ENCODE measurements at places on chromosomes 3 and 15.

- no peak for DNase-seq
Measured at GRCh38 chr3:169666376-169667165, 3.1 kb upstream of the MECOM start.

DNA sequence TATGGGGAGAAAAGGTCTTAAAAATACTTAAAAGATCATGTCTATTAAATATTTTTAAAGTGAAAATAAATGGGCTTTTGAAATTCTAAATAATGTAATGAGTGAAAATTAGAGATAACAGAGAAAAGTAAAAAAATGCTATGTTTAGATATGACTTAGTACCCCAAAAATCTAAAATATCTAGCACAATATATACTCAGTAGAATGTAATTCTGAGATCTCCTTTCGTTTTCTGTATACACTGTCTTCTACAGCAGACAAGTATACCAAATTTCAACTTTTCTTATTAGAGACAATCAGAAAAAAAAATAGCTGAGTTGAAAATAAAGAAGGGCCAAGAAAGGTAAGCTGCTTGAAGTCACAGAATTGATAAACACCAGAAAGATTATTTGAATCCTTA, 140.8 kb downstream of the ADAM10 start:
- no peak for DNase-seq

GRCh38 chr3:127690106-127690505, 17.4 kb downstream of the ABTB1 start:
- DNase-seq: no peak

DNA sequence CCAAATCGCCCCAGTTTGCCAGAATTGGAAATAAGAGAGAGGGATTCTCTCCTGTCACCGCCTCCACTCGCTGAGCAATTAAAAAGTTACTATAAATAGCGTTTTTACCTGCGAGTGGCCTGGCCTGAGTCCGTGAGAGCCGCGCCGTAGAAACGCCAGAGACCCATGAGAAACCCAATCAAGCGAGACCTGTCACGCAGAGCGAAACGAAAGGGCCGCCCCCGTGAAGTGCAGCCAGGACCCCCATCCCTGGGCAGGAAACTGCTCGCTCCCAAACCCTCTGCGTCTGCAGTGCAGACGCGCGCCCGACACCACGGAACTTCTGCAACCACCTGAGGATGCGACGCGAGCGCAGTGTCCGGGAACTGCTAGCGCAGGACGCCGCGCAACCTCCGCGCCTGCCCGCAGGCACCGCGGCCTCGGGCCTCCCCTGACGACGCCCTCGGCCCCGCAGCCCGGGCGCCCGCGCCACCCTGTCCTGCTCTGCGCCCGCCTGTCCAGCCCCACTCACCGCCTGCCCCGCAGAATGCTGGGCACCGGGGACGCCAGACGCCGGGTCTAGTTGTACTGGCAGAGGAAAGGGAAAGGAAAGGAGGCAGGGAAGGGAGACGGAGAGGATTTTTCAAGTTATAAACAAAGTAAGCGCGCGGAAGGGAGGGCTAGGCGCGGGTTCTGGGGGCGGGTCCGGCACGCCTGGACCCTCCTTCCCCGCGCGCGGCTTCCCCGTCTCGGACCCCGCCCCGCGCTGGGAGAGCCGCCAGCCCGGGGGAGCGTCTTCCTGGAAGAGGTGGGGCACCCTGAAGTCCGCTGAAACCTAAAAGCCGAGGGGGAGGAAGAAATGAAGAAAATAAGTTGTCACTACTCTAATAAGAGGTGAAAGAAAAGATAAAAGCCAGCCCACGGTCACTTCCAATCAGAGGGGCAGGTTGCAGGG, at the start of gene PLSCR4:
TSS of gene PLSCR4 (minus strand) at position 657 of the 934 bp plus-strand sequence. CDS start 29,034 bp downstream, outside the sequence.
- no peak for DNase-seq

- DNase-seq: no peak
Measured at GRCh38 chr15:71089801-71090200, 25.5 kb upstream of the THSD4 start.

DNA sequence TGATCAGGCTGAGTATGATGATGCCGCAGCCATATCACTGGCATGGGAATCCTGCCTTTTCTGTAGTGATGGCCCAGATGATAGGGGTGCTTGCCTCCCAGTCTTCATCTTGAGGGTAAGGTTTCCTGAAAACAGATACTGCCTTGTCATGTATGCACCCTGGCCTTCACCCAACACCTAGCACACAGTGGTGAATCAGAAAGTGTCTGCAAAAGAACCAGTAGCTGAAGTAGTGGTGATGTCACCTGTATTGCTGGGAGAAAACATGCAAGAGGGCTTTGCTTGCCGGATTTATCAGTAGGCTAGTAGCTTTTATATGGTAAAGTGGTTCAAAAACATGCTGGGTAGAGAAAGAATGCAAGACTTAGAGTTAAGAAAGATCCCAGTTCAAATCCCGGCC, 419.8 kb upstream of the WNT5A start:
- no peak for DNase-seq

GRCh38 chr15:67884514-67885174, 44.8 kb upstream of the RNU6-1 start:
- peak; percentile 60 for DNase-seq

DNA sequence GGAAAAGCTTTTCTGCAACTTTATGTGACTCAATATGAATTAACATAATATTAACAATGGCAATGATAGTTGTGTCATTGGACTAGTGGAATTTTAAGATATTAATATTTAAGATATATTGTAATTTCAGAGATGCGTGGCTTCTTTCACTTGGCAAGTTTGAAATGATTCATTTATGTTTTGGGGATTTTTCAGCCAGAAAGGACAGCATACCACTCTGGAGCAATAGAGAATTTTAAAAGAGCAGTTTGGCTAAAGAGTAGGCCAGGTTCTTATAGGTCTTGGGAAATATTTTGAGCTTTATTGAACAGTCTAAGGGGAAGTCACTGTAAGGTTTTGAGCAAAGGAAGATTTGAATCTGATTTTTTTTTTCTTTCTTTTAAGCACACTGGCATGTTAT, 16.5 kb downstream of the GMPS start:
- no peak for DNase-seq

DNA sequence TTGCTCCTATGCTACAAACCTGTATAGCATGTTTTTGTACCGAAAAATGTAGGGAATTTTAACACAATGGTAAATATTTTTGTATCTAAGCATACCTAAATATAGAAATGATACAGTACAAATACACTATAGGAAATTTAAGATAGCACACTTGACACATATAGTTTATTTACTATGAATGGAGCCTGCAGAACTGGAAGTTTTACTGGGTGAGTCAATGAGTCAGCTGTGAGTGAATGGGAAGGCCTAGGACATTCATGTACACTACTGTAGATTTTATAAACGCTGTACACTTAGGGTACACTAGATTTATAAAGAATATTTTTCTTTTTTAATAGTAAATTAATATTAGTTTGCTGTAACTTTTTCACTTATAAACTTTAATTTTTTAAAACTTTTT, 707.7 kb upstream of the EPHA6 start:
- no peak for DNase-seq

DNA sequence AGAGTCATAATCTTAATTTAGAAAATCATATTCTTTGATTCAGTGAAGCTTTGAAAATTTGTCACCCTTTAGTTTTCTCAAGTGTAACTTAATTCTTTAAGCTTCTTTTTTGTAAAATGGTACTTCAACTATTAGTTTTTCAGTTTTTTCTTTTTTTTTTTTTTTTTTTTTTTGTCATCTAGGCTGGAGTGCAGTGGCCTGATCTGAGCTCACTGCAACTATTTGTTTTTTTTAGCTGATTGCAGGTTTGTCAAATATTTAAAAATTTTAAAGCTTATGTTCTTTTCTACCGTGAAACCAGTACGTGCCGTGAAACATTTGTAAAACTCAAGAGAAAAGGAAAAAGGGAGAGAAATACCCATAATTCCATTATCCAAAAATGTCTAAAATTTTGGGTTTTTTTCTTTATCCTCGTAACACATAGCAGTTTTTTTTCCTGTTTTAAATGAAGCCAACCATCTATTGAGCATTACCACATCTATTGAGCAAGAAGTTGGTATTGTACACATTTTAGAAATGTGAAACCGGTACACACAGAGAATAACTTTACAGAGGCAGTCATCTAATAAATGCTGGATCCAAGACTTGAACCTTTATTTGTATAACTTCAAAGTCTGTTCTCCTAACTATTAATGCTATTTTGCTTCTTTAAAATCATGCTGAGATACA, 25.7 kb downstream of the ECT2 start:
- no peak for DNase-seq

GRCh38 chr3:171481011-171481410, 20.8 kb upstream of the TNIK start:
- no peak for DNase-seq

DNA sequence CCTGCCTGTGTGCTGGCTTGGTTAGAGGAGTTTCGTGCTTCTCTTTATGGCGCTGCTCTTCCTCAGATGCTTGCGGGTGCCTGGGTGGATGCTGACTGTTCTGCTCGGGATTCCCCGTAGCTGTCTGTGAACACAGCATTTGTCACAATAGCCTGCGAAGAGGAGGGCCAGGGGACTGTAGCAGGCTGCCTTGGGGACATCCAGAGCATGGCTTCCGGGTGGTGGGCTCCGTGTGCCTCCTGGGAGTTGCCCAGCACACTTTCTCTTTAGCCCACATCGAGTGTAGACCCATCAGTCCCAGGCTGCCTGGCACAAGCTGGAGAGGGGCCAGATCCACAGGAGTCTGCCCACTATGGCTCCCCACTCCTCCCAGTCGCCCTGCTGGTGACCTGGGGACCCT, 22.4 kb downstream of the LRRK1 start:
- DNase-seq: no peak

- DNase-seq: no peak
Measured at GRCh38 chr3:42827654-42828053, 18.4 kb downstream of the ACKR2 start.

- peak; percentile 52 for DNase-seq
Measured at GRCh38 chr3:101069901-101070798, 76.9 kb upstream of the ABI3BP start.

DNA sequence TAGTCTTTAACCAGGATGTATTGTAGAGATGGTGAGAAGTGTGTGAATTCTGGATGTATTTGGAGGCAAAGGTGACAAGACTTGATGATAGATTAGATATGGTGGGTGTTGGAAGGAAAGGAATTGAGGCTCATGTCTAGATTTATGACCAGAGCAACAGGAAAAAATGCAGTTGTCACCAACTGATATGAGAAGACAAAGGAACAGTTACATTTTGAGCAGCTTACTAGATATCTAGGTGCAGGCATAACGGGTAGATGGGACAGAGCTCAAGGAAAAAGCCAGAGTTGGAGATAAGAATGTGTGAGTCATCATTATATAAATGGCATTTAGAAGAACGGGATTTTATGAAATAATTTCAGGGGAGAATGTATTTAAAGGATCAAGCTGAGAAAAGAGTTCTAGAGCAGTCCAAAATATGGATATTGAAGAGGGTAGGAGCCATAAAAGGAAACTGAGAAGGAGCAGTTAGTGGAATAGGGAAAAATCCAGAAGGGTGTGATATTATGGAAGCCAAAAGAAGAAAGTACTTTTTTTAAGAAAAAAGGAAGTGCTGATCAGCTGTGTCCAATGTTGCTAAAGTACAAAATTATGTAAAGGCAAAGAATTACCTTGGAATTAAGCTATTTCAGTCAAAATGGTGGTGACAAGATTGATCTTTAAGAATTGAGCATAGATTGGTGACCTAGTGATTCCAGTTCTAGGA, 262.5 kb downstream of the CGGBP1 start:
- DNase-seq: no peak

DNA sequence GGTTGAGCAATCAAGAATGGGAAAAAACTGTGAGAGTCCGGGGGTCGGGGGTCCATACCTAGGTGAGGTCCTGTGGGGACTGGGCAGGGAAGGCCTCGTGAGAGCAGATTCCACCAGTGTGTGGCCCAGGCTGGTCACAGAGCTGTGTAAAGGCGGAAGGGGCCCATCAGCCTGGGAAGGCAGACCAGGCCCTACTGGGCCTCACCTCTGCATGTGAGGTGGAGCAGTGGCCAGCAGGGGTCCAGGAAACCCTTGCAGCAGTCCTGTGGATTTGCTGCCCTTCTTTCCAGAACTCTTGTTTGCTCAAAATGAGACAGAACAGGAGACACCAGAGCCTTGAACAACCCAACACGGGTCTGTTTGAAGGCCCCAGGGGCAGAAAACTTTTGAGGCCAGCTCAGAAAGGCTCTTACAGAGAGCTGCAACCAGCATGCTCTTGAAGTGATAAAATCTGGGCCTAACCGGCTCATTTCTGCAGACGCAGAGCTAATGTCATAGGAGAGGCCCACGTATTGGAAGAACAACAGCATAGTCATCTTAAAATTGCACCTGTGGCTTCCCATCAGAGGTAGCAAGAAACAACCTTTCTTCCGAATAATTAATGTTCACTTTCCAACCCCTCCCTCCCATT, 30.3 kb upstream of the HHATL start:
- no peak for DNase-seq

DNA sequence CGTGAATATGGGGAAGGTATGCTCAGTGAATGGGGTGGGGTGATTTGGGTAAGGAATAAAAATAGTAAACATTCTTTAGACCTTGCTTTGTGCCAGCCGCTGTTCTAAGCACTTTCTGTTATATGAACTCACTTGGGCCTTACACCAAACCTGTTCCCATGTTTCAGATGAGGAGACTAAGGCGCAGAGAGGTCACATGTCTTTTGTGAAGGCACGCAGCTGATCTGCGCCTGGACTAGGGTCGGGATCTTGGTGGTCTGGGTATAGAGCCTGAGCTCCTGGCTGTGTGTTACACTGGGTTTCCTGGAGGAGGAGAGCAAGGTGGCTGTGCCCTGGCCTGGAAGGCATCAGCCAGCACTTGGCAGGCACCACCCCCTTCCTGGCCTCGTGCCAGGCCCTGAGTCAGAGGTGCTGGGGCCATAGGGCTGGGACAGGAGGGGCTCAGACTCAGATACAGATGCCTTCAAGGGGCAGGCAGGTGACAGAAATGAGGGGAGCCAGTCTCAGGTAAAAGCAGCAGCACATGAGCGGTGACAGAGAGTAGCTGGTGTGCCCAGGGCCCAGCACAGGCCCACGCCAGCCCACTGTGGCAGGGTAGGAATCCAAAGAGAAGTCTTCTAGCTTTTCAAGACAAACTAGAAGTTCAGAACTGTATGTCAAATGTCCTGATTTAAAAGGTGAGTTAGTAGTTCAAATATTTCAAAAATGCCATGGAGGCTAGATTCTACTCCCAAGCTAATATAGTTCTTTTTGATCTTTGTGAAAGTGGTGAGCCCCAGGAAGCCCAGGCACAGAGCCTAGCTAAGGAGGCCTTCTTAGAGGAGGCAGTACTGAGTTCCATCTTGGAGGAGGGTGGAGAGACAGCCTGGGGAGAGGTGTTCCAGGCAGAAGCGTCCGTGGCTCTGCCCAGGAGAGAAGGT, 83.1 kb downstream of the DNAJB8 start:
- DNase-seq: peak; percentile 46

- DNase-seq: no peak
Measured at GRCh38 chr15:39552556-39552955, 28.3 kb upstream of the THBS1 start.
